ENCODE measurements at places on chromosomes 2 and 18.
A peak's percentile ranks its signal among the peaks of the same experiment; 100 is the strongest.

DNA sequence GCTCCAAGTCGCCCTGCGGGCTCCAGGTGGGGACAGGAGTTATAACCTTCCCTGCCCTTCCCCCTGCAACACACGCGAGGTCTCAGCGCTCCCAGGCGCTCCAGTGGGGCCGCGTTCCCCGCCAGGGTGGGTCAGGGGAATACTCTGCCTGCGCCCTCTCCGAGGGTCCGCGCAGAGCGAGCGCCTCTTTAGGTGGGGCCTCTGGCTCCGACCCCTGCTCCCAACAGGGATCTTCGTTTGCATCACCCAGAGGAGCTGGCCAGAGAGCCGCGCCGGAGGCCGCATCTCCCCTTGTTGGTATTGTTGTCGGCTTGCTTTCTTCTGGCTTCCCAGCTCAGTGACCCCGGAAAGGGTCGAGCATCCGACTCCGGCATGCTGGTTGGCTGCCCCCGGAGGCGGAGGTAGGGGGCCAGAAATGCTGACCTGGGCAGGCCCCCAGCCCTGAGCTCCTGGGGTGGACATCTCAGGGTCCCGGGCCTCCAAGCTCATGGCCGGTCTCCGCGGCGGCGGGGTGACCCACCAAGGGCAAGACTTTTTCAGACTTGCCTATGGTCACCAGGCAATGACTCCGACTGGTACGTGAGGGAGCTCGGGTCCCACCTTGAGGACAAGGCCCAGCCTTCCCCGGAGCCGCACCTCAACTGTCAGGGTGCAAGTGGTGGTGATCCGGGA lies 11.2 kb upstream of the EN1 start:
- no peak for DNase-seq

- DNase-seq: no peak
Measured at GRCh38 chr18:50721006-50721405, 98.8 kb downstream of the MRO start.

DNA sequence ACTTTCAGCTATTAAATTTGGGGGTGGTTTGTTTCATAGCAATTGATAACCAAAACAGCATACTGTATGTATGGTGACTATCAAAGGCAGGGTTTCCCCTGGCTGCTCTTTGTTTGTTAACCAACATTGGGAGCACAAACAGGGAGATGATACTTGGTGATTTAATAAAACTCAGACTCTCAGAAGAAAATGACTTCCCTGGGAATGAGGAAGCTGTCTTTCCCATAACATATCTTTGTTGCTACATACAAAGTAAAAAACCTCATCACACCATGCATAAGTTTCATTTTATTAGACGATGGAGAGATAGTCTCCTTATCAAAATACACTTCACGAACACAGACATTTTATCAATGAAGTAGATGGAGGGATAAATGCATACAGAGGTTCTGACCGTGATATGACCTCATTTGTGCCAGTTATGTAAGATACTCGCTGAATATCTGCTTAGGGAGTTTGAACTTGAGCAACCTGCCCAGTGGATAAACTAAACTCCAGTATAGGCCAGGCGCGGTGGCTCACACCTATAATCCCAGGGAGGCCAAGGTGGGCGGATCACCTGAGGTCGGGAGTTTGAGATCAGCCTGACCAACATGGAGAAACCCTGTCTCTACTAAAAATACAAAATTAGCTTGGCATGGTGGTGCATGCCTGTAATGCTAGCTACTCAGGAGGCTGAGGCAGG lies 3.8 kb upstream of the NFE2L2 start:
- no peak for DNase-seq

GRCh38 chr2:156399950-156400705 lies 36.1 kb upstream of the GPD2 start:
- DNase-seq: no peak

DNA sequence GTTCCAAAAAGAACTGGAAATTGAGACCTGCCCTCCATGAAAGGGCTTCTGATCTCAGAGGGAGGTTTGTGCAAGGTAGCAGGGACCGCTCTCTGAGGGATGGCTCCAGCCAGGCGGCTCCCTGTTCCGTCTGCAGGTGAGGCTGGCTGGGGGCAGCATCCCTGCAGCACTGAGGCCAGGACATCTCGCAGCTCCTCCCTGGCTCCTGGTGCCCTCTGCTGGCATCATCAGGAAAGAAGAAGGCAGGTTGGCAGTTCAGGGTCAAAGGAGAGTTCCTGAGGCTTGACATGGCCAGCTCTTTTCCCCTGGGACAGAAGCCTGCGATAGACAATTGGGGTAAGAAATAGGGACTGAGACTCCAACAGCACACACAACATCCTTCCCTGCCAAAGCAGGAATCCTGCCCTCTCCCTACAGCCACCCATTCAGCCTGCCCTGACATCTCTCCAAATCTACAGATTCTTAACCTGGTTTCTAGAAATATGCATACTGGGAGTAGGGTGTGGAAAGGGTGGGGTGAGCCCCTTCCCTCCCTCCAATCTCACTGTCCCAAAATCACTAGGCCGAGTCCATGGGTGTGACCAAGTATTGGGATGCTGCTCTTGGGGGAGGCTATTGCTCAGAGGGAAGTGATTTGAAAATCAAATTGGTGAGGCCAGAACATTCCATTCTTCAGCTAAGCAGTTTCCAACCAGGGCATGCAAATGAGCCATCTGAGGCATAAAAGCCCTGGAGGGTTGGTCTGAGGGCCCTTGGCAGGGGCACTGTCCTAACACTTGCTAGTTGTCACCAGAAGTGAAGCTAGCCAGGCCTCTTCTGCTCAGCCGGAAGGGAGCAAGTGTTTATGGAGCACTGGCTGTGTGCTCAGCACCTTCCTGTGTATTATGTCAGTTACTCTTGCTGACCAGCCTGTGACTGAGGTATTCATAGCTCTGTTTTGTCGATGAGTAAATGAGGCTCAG lies 185.4 kb downstream of the TFCP2L1 start:
- no peak for DNase-seq

- no peak for DNase-seq
Measured at GRCh38 chr18:79604913-79605880, 74.4 kb upstream of the CTDP1 start.

GRCh38 chr2:106104332-106105062 lies 89.6 kb downstream of the UXS1 start:
- peak; percentile 67 for DNase-seq

- DNase-seq: no peak
Measured at GRCh38 chr18:23106575-23106974, 28.7 kb upstream of the CABLES1 start.

DNA sequence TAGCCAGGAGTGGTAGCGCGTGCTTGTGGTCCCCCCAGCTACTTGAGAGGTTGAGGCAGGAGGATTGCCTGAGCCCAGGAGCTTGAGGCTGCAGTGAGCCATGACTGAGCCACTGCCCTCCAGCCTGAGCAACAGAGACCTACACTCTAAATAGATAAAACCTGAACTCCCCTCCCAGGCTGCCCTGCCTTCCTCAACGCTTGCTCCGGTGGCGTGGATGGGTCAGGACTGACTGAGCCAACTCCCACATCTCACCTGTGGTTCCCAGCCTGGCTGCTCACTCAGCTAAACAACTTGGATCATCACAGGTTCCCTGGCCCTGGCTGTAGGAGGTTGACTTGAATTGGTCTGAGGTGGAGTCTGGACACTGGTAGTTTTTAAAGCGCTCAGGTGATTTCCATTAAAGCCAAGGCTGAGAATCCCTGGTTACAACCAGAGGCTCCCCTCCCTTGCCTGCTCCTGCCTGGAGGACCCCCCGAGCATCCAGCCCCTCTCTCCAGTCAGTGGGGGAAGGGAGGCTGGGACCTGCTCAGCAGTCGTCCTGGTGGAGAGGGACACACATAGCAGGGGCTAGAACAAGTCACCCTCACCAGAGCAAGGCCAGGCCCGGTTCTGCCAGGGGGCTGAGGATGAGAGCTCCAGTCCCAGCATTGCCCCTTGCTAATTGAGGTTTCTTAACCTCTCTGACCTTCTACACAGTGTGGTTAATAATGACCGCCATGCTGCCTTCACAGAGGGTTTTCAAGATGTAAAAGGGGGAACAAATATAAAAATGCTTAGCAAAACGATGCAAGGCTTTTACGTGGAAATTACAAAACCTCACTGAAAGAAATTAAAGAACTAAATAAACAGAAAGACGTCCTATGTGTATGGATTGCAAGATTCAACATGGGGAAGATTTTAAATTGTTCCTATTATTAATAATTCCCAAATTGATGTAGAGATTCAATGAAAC lies 46.9 kb upstream of the TAF1B start:
- no peak for DNase-seq

GRCh38 chr2:74252862-74253261 lies 54.4 kb downstream of the MTHFD2 start:
- DNase-seq: no peak

GRCh38 chr2:109164739-109165221 lies 35.8 kb downstream of the SH3RF3 start:
- no peak for DNase-seq

DNA sequence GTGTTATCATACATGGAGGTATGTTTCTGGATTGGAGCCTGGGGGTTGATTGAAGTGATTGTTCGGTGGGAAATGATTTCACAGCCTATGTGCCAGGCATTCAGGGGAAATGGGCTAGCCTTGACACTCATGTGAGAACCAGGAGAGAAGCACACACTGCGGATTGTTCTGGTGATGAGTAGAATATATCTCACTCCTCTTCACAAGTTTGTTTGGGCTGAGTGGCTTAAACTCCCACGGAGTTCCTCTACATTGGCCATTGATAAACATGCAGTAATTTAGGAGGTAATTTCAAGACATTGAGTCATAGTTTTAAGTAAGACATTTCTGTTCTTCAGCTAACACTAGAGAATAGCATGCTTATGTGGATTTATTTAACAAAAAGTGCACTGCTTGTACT lies 498.9 kb upstream of the NETO1 start:
- DNase-seq: no peak

Measured in CD8-positive, alpha-beta T cell (primary cell).